ENCODE measurements at places on chromosomes 12 and 14. TPM values are rescaled to one million over a fixed set of nuclear protein-coding genes. Genes with fewer than 3 reads are reported as not detected.

GRCh38 chr12:58302487-58303011 is 361.2 kb downstream of the ATP23 start:
- DNase-seq = no peak

DNA sequence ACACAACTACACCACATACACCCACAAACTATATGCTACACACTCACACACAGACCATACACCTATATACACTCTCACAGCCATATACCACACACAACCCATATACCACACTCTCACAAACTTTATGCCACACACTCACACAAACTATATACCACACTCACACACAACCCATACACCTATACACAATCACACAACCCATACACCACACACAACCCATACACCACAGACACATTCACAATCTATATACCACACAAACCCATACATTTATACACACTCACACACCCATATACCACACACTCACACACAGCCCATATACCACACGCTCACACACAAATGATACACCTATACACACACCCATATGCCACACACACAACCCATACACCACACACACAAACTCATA is 163.3 kb downstream of the TMEM121 start:
- no peak for DNase-seq

GRCh38 chr14:102588821-102589220 is 3.6 kb upstream of the RCOR1 start:
- DNase-seq = no peak

PPP1R36 gene
- 0.78 TPM for polyA plus RNA-seq

DNA sequence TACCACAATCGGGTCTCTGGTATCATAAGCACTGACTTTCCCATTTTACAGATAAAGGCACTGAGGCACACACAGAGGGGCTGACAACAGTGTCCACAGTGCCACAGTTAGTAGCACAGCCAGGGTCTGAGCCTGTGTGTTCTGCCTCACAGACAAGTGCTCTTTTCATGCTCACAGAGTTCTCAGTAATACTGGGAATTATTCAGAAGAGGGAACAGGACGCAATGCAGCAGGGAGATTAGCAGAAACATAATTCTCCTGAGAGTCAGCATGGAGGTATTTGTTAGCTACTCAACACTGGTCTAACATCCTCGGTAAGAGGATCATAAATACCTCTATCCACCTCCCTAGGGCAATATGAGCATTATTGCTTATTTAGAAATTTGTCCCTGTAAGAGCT is 219.3 kb upstream of the EEA1 start:
- DNase-seq = no peak

DNA sequence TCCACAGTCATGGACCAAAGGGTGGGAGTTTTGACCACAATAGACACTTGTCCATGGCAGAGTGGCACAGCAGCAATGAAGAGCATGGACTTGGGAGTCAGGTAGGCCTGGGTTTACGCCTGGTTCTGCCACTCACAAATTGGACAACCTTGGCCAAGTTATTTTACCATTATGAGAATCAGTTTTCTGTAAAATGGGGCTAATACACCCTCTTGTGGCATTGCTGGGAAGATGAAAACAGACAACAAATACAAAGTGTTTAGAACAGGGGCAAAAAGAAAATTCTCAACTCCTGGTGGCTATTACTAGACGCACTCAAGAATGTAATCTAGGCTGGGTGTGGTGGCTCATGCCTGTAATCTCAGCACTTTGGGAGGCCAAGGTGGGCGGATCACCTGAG is 2.6 kb downstream of the C12orf43 start:
- DNase-seq = no peak
